ENCODE measurements at places on chromosomes 6 and 20.

DNA sequence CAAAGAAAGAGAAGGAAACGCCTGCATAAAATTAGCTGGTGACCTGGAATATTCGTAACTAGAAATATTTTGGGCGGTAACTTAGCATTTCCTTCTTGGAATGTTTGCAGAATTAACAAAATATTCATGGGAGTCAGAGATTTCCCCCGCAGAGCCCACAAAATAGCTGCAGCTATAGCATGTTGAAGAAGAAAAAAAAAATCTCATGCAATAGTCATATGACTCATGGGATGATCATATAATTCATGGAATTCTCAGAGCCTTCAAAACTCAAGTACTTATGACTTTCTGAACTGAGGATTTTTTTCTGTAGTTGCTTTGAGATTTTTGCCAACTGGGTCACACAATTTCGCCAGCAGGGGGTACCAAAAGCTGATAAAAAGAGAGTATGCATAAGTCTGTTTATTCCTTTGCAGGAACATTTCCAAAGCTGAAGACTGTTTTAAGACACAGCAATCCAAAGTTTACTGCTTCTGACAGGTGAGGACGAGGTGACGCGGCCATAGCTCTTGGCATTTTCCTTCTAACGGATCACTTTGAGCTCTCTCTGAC is 586.0 kb upstream of the CHD6 start:
- no peak for DNase-seq

DNA sequence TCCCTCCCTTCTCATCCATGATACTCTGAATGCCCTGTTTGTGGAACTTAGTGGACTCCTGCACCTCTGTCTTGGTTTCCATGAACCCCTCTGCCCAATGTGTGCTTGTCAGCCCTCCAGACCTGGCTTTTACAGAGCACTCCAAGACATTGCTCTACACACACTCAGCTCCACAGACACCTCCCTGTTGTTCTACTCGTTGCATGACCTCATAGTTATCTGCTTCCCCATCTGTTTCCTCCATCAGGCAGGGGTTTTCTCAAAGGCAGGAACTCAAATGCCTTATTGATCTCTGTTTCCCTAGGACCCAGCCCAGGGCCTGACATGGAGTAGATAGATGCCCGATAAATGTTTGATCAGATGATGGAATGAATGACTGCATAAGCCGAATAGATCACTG is 13.3 kb downstream of the PLCG1 start:
- no peak for DNase-seq

DNA sequence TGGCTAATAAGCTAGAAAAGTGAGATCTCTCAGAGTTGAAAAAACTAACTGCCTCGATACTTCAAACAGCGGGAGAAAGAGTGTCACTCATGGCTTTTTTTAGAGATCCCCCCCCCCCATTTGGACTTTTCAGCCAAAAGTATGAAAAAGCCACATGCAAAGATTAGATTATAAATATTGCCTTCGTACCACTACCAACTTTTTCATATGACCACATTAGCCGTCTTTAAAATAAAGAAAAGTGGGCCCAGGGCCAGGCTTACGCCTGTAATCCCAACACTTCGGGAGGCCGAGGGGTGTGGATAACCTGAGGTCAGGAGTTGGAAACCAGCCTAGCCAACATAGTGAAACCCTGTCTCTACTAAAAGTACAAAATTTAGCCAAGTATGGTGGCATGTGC is 4.4 kb downstream of the PGK2 start:
- no peak for DNase-seq

- no peak for DNase-seq
Observed at GRCh38 chr6:149077208-149077607, 240.3 kb upstream of the TAB2 start.

DNA sequence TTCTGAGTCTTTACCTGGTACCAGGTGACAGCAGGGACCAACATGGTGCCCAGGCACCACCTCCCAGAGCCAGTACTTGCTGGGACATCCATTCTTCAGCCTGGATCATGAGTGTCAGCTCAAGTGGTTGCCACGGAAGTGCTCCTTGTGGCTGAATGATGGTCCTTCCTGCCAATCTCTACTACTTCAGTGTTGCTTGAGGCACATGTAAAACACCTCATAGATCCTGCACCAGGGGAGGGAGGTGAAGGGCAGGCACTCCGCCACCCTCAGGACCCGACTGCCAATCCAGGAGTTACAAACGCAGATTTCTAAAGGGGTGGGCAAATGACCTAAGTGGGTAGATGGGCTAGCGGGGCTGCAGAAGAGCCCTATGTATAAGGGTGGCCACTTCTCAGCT is 226.0 kb downstream of the PREX1 start:
- DNase-seq = no peak

- DNase-seq = no peak
Observed at GRCh38 chr6:4426968-4427367, 291.6 kb upstream of the ECI2 start.

- no peak for DNase-seq
Observed at GRCh38 chr6:114785235-114786127, 442.7 kb upstream of the HS3ST5 start.

GRCh38 chr6:159163901-159164370 is 5.3 kb upstream of the FNDC1 start:
- DNase-seq = no peak

Data from NCI-H345 (cell line).